ENCODE measurements at places on chromosomes 5 and 9. TPM values are rescaled to one million over a fixed set of nuclear protein-coding genes. Genes with fewer than 3 reads are reported as not detected.

Gene CHSY3
- total RNA-seq = not detected

Gene SPATA31D1
- total RNA-seq = not detected

Gene NOXA1
- total RNA-seq = 2.7 TPM

Gene RASEF
- not detected for total RNA-seq

Gene BARX1
- total RNA-seq = 0.78 TPM

Gene DRD1
- not detected for total RNA-seq

Gene SEMA6A
- not detected for total RNA-seq
